CD8-positive, alpha-beta memory T cell (primary cell): ENCODE measurements at places on chromosomes 3 and 15.

DNA sequence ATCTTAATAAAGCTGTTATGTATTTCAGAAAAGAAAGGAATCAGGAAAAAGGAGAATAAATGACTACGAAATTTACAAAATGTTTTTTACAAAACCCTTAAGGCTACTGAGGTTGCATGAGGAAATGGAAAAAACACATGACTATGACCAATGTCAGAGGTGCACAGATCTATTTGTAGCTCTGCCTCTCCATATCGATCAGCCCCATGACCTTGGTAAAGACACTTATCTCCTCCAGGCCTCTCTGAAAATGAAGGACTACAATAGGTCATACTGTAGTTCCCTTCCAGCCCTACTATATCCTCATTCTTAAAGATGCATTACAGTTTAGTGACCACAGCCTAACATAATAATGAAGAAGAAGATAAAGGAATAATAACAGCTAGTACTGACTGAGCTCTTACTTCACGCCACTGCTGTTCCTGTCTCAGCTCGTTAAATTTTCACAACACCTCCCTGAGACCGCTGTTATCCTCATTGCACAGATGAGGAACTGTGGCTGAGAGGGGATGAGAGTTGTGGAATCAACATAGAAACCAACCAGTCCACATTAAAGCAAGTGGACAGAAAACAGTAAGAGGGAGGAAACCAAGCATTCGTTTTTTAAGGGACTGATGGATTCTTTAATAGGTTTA, 163.2 kb downstream of the MAGI1 start:
- no peak for DNase-seq

GRCh38 chr15:61364871-61365270, 135.8 kb upstream of the RORA start:
- DNase-seq: no peak

DNA sequence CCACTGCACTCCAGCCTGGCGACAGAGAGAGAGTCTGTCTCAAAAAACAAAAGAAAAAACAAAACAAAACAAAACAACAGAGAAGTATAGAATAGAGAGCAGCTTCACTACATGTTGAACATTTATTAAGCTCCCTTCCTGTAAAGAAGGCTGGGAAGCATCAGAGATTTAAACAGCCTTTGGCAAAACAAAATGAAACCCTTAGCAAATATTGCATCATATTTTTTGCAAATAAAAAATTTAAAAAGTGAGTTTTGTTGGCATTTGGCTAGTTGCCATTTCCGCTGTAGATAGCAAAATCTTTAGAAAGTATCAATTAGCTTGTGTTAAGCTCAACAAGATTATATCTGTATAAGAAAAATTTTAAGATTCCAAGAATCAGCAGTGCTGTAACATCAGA, 151.2 kb downstream of the SERPINI1 start:
- DNase-seq: no peak

- peak; percentile 36 for DNase-seq
Measured at GRCh38 chr3:32143849-32144757, 37.7 kb downstream of the GPD1L start.

DNA sequence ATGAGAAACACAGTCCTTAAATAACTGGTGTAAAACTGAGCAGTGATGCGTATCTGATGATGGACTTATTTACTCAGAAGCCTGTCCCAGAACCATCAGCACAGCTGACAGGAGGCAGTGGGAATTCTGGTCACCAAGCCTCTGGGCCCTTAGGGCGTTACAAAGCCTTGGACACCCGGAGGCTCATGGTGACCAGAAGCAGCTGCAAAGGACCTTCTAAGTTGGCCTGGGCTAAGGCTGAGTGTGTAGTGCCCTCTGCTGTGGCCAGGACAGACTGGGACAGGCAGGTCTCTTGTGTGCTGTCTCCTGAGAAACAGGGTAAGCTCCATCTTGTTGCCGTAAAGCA, 168.9 kb downstream of the ATP10A start:
- DNase-seq: no peak

DNA sequence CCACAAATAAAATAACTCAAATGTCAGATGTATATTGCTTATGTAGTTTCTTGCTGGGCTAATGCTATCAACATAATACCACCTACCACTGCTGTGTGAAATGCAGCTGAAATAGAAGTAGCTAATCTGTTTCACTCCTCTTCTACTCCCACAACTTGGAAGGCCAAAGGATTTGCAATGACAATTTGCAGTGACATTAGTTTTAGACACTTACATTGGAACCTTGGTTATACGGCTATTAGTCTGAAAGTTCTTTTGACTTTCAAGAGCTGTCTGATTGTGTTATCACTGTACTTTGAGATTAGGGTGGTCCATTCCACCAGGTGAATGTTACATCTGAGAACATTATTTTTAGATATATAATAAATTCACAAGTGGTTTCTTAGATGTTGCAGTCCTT, 33.5 kb downstream of the COPS2 start:
- DNase-seq: no peak

GRCh38 chr3:195209847-195210265, 61.1 kb downstream of the XXYLT1 start:
- no peak for DNase-seq

DNA sequence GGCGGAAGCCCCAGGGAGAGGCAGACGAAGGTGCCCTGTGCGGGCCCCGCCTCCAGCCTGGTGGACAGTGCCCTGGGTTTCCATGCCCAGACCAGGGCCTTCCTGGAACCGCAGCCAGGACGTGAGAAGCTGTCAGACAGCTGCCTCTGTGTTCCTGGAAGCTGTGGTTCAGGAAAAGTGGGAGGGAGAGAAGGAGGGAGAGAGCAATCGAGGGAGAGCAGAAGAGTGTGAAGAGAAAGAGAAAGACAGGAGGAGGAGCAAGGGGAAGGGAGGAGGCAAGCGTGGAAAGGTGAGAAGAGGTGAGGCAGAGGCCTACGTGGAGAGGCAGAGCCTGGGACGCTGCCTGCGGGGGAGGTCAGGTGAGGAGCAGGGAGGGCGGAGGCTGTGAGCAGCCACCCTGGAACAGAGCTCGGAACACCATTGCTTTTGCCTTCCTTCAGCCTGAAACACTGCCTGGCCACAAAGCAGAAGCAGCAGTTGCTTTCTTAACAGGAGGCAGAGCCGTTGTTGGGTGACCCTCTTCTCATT, 18.6 kb downstream of the ZDHHC19 start:
- DNase-seq: peak; percentile 62

GRCh38 chr15:65330934-65331645, 26.6 kb downstream of the RNU5B-1 start:
- no peak for DNase-seq

- no peak for DNase-seq
Measured at GRCh38 chr3:125602752-125603649, 7.7 kb upstream of the OSBPL11 start.

DNA sequence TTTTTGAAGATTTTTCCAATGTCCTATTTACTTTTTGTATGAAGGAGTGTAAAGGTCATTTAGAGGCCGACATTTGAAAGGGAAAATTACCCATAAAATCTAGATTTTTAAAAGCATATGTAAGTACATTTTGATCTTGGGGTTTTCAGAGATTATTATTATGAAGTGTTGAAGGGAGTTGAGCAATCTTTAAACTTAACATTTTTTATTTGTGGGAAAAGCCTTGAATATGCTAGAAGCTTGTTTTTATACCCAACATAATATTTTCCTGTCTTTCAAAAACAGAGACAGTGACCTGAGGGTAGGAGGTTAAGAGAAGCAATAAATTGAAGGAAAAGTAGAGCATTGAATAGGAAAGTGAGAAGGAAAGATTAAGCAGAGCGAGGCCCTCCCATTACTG, 85.7 kb downstream of the SLMAP start:
- DNase-seq: no peak

GRCh38 chr15:87826119-87826747, 430.3 kb downstream of the NTRK3 start:
- DNase-seq: no peak

- no peak for DNase-seq
Measured at GRCh38 chr3:27043328-27043955, 325.7 kb downstream of the NEK10 start.

- DNase-seq: no peak
Measured at GRCh38 chr3:45024542-45025255, 1.4 kb upstream of the CLEC3B start.

- no peak for DNase-seq
Measured at GRCh38 chr3:39130693-39131265, 22.6 kb downstream of the CSRNP1 start.

GRCh38 chr3:53495520-53496391, 1.3 kb downstream of the CACNA1D start:
- no peak for DNase-seq

DNA sequence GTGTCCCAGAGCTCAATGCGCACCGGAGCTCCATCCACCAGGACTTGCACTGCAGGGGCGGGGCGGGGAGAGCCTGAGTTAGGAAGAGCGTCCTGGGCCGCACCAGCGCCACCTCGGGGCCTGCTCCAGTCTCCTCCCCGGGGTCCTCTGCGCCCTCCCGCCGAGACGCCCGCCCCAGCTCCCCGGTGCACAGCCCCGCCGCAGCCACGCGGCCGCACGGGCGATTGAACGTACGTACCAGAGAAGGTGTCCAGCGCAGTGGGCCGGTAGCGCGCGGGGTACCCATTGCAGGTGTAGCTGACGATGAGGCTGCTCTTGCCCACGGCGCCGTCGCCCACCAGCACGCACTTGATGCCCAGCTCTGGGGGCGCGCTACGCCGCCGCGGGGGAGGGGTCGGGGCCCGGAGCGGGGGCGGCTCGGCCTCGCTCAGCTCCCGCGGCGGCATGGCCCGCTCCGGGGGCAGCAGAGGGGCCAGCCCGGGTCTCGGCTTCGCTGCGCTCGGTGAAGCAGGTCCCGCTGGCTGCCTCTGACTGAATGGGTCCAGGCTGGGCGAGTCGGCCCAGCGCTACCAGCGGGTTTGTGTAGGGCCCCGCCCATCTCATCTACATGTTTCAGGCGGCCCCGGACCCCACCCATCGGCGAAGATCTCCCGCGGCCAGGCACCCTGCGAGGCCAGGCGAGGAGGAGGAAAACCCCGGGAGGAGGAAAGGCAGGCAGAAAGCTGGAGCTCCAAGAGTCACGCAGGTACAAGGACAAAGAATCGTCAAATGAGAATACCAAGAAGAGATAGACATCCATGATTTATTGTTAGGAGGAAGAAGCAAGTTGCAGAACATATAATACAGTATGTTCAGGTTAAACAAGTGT, at the start of gene RHOV:
Gene RHOV, minus strand, starts transcription at position 541 of the 868 bp plus-strand sequence. Its CDS starts 95 bp downstream, at position 446.
- DNase-seq: peak; percentile 31

- no peak for DNase-seq
Measured at GRCh38 chr3:50671331-50671730, 3.4 kb upstream of the DOCK3 start.

GRCh38 chr3:40047406-40047805, 238.0 kb downstream of the MYRIP start:
- no peak for DNase-seq

- DNase-seq: no peak
Measured at GRCh38 chr15:88504445-88504844, 36.9 kb downstream of the MRPS11 start.

DNA sequence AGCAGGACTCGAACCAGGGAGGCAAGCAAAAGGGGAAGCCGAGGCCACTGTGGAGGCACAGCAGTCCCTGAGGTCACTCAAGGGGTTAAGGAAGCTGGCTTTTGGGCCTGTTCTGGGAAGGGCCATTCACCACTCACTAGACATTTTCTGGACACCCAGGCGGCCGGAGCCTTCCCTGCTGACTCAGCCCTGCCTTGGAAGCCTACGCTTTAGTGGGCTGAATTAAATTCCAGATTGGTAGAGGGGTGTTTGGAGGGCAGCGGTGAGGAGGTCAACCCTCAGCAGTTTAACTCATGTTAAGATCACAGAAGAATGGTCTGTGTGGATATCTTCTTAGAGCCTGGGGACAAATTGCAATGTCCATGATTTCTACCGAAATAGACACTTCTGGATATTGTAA, 152.8 kb downstream of the GABRG3 start:
- no peak for DNase-seq

DNA sequence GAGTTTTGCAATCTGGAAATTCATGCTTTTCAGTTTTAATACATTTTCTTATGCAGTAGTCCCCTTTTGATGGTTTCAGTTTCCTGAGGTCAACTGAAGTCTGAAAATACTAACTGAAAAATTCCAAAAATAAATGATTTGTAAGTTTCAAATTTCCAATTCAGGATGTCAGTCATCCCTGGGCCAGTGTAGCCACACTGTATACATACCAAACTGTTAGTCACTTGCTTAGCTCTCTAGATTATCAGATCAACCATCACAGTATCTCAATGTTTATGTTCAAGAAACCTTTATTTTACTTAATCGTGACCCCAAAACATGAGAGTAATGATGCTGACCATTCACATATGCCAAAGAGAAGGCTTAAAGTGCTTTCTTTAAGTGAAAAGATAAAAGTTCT, 715.5 kb downstream of the GBE1 start:
- DNase-seq: no peak

- peak; percentile 43 for DNase-seq
Measured at GRCh38 chr3:197942956-197943556, 6.9 kb upstream of the RPL35A start.

DNA sequence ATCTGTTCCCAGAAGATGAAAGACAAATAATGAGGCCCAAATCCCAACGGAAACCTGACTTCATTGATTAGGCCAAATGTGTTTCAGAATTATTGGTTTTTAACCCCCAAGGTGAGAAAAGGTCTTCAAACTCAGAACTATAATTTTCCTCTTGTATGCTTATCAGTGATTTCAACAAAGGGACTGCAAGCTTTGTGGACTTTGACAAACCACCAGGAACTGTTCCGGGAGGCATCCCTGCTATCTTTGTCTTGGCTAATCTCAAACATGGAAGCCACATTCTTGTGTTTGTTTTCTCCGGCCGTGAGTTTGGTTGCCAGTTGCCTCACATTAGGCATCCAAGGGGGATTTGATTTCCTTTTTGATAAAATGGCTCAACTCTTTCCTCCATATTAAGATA, 19.5 kb downstream of the ARHGEF3 start:
- no peak for DNase-seq

- DNase-seq: peak; percentile 48
Measured at GRCh38 chr3:36843065-36844051, 79.0 kb upstream of the DCLK3 start.

DNA sequence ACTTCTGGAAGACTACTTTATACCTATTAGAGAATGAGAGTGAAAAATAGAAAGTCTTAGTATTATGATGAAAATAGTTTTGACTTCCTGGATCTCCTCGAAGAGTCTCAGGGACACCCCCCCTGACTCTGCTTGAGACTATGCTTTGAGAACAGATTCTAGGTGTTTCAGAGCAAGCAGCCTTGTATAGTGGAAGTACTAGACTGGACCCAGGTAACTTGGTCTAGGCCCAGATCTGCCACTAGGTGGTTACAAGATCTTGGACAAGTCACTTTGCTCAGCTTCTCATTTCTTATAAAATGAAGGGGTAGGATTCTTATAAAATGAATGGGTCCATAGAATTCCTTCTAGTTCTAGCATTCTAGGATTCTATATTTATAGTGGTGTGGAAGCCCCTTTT, 9.1 kb downstream of the ABHD5 start:
- DNase-seq: no peak

DNA sequence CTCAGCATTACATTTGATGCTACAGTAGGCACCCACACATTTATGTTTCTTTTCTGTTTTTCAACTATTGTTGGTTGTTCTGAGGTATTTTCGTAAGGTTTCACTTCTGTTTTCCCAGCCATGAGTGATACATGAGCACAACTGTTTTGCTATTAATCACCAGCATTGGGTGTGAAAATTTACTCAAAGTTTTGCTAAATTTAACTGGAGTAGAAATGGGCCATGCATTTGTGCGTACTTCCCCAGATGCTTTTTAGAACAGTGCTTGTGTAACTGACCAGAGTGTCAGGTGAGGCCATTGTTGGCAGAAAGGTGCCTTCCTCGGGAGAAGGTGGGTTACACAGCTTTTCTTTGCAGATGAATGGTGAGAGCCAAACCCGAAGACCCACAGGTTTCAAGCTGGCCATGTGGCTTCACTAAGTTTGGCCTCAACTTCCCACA, 70.4 kb downstream of the ST6GAL1 start:
- no peak for DNase-seq
